Memory B cell (primary cell): ENCODE measurements at places on chromosomes 6 and 20.

- no peak for DNase-seq
Observed at GRCh38 chr20:64011366-64011779, 24.6 kb upstream of the C20orf204 start.

DNA sequence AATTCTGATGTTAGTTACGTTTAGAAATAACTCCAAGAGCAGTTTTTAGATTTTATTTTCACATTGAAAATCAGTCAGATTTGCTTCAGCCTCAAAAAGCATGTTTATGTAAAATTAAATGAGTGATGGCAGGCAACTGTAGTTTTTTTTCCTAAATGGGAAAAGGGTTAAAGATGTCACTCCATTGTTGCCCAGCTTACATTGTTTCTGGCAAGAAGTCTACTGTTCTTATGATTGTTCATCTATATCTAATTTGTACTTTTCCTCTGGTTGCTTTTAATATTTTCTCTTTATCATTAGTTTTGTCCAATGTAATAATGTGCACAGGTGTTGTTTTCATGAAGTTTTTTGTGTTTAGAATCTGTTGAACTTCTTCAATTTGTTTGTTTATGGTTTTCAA, 6.7 kb upstream of the TTK start:
- DNase-seq: no peak

- no peak for DNase-seq
Observed at GRCh38 chr6:1382331-1382882, 7.0 kb upstream of the FOXF2 start.

DNA sequence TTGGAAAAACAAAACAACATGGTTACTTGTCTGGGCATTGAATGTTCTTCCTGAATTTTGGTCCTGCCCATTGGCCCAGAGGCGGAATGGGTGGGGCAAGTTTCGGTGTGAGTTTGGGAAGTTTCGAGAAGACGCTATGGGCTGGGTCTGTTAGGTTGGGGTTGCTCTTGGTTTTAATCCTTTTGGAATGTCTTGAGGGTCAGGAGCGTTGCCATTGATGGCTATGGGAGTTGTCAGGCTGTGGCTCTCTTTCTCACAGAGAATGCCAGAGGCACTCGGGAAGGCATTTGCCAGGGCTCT, 135.0 kb downstream of the LRRC1 start:
- no peak for DNase-seq

GRCh38 chr6:39430871-39431523, 108.5 kb upstream of the KCNK16 start:
- DNase-seq: no peak

DNA sequence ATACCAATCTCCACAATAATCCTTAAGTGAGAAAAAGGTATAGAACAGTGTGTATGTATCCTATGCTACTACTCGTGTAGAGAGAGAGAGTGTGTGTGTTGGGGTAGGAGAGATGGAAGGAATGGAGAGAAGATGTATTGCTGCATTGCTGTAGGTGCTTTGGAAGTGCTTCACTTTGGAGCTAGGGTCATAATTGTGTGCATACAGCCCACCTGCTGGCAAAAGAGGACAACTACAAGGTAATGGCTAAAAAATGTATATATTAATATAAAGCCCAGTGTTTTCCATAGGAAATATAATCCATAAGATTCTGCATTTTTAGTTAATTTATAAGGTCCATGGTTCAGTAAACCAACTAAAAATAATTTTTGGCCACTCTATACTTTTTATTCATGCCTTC, 36.1 kb downstream of the SERAC1 start:
- no peak for DNase-seq

DNA sequence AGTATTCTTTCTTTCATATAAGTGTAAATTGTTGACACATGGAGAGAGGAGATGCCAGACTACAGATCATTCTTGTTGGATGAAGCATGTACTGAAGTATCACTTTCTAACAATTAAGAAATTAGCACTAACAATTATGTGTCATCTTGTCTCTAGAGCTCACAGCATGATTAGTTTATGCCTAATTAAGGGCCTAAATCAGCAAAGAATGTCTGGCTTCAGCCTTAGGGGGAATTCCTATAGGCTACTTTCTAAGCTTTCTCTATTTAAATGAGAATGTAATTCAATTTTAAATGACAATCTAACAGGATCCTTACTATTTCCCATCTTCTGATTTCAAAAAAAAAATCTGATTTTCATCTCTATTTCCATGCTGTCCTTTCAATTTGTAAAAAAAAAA, 371.0 kb downstream of the EPHA7 start:
- no peak for DNase-seq

DNA sequence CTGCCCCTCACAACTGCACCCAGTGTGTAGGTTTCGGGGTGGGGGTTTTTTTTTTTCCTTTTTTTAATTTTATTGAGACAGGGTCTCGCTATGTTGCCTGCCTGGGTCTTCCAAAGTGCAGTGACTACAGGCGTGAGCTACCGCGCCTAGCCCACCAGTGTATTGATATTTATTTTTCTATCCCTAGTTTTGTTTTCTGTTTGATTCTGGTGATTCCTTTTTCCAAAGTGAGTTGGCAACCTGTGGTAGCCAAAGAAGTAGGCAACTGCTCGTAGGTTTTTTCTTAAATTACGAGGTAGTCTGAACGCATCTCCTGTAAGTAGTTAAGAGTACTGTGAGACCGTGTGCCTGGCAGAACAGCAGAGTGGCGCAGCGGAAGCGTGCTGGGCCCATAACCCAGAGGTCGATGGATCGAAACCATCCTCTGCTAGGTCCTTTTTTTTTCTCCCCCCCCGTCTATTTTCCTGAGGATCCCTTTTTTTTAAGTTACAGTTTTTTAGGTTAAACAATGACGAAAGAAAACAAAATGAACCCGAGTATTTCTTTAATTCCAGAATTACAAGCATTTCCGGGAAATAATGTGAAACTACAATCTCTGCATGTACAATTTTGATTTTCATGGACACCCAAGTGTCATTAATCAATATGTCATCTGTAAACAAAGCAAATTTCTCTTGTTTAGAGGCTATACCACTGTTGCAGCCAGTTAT, 78.7 kb upstream of the BTN3A2 start:
- DNase-seq: peak; percentile 88

DNA sequence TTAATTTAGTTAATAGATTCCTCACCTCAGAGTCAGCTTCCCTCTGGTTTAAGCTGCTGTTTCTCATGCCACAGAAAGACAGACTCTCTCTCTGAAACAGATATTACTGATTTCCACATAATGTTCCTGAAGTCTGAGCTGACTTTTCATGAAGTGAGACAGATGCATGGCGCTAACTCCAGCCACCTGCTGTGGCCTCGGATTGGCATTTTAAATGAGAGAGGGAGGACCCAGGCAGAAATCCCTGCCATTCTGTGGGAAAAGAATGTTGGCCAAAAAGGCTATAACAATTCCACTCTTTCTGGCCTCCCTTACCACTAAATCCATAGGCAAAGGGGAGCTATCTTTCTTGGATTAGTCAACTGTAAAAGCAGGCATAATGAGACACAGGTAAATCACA, 354.1 kb upstream of the CDH4 start:
- no peak for DNase-seq

DNA sequence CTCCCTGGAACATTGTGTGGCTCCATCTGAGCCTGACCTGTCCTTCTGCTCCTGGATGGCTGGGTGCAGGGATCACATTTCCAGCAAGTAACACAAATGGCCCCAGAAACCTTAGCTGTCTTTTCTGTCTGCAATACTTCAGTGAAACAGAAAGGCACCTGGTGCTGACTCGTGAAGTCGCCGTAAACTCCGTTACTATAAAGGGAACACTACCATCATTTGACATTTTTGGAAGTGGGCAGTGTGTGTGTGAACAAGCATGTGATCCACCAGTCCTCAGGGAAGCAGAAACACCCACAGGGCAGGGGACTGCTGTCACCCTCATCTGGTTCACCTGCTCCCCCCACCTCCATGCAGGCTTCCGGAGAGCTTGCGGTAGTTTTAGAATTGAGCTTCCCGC, 23.9 kb downstream of the SERPINB6 start:
- no peak for DNase-seq

DNA sequence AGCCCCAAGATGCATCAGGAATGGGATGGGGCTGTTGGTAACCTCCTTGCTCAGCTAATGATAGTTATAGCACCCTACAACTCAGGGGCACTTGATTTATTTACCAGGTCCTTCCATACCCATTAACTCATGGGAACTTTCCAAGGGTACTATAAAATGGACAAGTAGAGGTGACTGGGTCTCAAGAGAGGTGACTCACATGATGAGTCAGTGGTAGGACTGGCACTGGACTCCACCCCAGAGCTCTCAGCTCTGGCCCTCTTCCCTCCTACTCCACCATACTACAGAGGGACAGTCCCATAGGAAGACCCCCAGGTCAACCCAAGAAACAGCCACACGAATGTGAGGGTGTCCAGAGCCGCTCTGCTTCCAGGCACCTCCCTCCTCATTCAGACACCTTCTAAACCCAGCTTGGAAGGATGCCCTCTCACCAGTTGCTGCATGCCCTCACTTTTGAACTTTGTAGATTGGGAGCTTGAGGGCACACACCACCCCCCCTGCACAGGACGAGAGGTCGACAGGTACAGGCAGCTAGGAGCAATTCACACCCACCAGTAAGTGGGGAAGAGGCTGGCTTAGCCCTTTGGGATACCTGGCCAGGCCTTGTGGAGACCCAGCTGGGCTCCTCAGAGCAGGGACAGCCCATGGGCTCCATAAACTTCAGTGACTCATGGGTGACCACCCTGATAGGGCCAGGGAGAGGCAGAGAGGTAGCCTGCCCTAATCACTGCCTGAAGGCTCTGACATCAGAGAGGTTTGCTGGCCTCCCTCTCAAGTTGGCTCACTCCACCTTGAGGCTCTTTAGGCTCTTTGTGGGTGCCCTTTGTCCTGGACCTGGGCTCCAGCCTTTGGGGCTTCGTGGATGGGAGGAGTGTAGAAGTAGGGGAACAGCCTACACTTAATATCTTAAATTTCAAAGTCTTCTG, 81.6 kb upstream of the MLN start:
- no peak for DNase-seq

DNA sequence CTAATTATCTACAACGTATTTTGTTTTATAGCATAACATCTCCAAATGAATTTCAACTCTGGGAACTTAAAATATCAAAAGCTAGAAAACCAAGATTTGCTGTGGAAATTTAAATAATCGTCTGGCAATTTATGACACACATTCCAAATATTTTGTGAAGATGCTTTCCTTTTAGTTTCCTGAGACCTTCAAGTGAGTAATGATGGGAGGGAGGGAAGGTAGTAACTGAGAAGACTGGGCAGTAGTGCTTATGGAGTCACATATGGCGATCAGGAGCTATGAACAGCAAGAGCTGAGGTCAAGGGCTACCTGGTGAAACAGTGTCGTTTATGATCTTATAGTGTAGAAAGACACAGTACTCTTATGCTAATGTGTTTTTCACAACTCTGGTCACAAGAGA, 178.2 kb upstream of the THEMIS start:
- DNase-seq: no peak

- no peak for DNase-seq
Observed at GRCh38 chr6:114323784-114324183, 19.0 kb downstream of the HS3ST5 start.

- no peak for DNase-seq
Observed at GRCh38 chr6:33192105-33192646, at the start of gene COL11A2. Gene COL11A2 (minus strand): TSS chr6:33192467. CDS start chr6:33192240, 227 bp downstream.
